Ascending aorta (tissue), 2 donors: ENCODE measurements at places on chromosomes 1 and 21. TPM values are rescaled to one million over a fixed set of nuclear protein-coding genes. Genes with fewer than 3 reads are reported as not detected.

- no peak overlapping the region for H3K27ac ChIP-seq
- no peaks in the 10 kb centered on the region for H3K4me1 ChIP-seq
- H3K36me3 ChIP-seq, result no peaks in the 10 kb centered on the region
Observed at GRCh38 chr1:211908453-211908852, 77.9 kb upstream of the LPGAT1 start.

JAM2 gene
- total RNA-seq, result 54.1 TPM

NID1 gene
- total RNA-seq, result 172 TPM

DNA sequence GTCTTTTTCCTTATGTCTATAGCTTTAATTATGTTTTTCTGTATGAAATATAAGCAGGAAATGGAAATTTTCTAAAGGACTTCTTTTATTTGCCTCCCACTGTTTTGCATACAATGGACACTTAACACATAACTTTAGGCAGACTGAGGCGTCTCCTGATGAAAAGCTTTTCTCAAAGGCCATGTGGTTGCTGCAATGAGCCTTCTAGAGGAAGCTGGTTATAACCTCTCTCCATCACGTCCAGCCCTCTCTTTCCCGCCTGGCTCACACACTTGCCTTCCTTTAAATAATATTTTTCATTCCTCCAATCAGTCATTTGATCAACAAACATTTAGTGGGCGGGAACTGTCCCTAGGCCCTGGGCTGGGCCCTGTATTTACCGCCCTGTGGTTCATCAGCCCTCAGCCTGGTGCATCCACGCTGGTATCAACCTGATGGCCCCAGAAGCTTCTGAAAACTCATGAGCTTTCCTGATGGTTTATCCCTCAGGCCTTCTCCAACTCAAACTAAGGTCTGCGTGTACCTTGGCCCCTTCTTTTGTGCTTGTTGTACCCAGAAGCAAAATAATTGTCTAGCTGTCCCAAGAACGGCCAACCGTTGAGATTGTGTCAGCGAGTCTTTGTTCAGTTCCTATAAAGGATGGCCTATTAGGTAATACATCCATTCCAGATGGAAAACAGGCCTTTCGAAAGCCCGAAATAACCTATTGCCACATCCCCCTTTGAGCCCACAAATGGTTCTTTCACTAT lies 75.3 kb upstream of the LYST start:
- H3K4me3 ChIP-seq, result no peak overlapping the region
- no peak for DNase-seq
- H3K4me1 ChIP-seq, result no peaks in the 10 kb centered on the region
- H3K27ac ChIP-seq, result no peak overlapping the region
- H3K36me3 ChIP-seq, result no peaks in the 10 kb centered on the region
- H3K27me3 ChIP-seq, result no peaks in the 10 kb centered on the region

EPHA10 gene
- total RNA-seq, result 0.11 TPM

DNA sequence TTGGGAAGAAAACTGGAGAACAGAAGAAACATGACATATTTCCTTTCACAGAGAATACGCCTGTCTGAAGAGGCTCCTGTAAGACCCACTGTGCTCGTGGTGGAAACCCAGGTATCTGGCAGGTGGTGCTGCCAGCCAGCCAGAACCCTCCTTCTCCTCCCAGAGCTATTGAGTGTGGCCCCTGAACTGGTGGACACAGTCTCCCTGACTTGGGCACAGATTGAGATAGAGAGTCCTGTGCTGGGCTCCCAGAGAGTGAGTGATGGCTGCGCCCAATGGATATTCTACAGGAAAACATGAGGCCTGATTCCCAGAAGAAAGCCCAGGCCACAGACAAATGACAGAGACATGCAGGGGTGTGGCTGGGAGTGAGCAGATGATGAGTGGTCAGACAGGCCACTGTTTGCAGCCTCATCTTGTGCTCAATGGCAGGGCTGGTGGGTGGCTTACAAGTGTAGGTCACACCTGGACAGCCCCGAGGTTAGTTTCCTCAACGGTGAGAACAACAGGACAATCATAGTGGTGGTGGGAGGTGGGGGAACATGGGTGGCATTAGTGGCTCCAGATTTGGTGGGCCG lies 127.9 kb downstream of the PTPRU start:
- no peaks in the 10 kb centered on the region for H3K27me3 ChIP-seq
- H3K27ac ChIP-seq, result no peak overlapping the region
- no peaks in the 10 kb centered on the region for H3K36me3 ChIP-seq
- H3K4me1 ChIP-seq, result no peaks in the 10 kb centered on the region
- H3K4me3 ChIP-seq, result no peak overlapping the region

DNA sequence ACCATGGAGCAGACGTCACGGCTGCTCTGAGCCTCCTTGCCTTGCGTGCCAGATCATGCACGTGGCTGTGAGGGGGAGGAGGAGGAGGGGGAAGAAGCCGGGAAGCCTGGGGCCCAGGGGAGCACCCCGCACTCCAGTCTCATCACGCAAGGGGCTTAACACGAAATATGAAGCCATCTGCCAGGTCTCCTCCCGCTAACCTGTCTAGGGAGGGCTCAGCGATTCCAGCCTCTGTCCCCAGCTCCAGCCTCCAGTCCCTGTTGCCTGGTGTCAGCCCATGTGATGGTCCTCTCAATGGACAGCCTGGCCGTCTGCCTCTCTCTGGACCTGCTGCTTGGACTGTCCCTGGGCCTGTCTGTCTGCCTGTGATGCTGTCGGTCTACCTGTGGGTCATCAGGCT lies 22.5 kb upstream of the C1QA start:
- no peaks in the 10 kb centered on the region for H3K27me3 ChIP-seq
- H3K4me1 ChIP-seq, result no peaks in the 10 kb centered on the region
- DNase-seq, result no peak
- no peak overlapping the region for H3K4me3 ChIP-seq
- H3K27ac ChIP-seq, result no peak overlapping the region
- no peaks in the 10 kb centered on the region for H3K36me3 ChIP-seq

GRCh38 chr1:231903586-231904081 lies 277.0 kb downstream of the DISC1 start:
- H3K27ac ChIP-seq, result no peak overlapping the region
- H3K27me3 ChIP-seq, result no peaks in the 10 kb centered on the region
- H3K36me3 ChIP-seq, result no peaks in the 10 kb centered on the region

- no peaks in the 10 kb centered on the region for H3K4me1 ChIP-seq
- no peak overlapping the region for H3K27ac ChIP-seq
- no peak for DNase-seq
- no peaks in the 10 kb centered on the region for H3K27me3 ChIP-seq
- H3K36me3 ChIP-seq, result no peaks in the 10 kb centered on the region
- H3K4me3 ChIP-seq, result no peak overlapping the region
Observed at GRCh38 chr1:34655206-34655874, 99.5 kb upstream of the GJB5 start.

- H3K27me3 ChIP-seq, result no peaks in the 10 kb centered on the region
- H3K27ac ChIP-seq, result no peak overlapping the region
- DNase-seq, result no peak
- H3K4me3 ChIP-seq, result no peak overlapping the region
- no peaks in the 10 kb centered on the region for H3K36me3 ChIP-seq
- peaks cover under 1% of the 10 kb centered on the region for H3K4me1 ChIP-seq
Observed at GRCh38 chr1:26300578-26301275, 5.7 kb downstream of the UBXN11 start.
